ENCODE measurements at places on chromosomes 3 and 15.

DNA sequence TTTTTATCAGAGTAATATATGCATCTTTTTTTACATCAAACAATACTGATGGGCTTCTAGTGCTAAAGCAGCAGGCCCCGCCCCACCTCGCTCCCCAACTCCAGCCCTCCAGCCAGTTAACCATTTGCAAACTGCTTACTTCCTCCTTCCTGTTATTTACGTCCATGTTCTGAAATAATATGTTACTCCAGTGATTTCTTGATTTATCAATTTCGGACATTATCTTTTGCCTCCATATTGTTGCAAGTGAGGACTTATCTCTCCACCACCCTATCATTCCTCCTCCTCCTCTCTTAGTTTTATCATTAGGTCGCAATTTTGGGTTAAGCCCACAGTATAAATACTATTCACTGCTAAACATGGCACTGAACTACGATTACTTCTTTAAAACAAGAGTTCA lies 39.5 kb downstream of the ZNF710 start:
- DNase-seq: no peak

DNA sequence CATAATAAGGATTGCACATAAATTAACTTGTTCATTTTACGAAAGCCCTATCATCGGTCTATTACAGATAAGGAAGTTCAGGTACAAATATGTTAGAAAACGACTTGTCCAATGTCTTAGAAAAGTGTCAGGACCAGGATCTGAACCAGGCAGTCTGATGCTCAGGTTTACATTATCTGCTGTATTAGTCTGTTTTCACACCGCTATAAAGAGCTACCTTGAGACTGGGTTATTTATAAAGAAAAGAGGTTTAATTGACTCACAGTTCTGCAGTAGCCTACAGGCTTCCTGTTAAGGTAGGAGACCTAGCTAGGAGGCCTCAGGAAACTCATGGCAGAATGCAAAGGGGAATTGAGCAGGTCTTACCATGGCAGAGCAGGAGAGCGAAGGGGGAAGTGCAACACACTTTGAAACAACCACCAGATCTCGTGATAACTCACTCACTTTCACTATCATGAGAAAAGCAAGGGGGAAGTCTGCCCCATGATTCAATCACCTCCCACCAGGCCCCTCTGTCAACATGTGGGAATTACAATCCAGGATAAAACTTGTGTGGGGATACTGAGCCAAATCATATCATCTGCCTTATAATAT lies 45.8 kb upstream of the GOLIM4 start:
- no peak for DNase-seq

DNA sequence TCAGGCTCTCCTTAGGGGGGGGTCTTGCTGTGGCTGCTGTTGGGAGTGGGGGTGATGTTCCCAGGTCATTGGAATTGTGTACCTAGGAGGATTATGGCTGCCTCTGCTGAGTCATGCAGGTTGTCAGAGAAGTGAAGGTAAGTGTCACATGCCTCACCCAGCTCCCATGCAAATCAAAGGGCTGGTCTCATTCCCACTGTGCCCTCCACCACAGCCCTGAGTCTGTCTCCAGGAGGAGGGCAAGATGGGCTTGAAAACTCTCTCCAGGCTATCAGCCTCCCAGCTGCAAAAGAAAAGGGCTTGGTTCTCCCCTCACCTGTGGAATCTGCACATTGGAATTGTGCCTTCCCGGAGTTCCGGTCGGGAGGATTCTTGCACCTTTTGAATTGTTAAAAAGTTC lies 580.5 kb downstream of the NSUN3 start:
- DNase-seq: no peak

DNA sequence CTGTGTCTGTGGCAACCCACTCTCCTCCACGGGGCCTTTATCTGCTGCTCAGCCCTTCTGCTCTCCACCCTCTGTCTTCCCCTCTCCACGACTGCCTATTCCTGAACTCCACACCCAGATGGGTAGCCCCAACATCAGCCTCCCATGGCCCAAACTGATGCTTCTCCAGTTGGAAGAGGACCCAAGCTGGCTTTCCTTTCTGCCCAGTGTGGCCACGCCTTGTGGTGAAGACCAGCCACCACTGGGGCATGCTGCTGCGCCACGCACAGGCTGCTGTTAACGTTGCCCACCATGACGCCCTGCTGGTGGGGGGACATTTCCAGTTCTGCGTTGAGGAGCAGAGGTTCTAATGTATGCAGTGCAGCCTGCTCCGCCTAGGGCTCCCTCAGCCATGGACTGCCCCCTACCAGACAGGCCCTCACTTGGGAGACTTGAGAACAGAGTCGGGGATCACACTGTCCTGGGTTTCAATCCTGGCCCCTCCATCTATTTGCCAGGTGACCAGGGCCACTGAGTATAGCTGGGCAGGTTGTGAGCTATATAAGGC lies 26.9 kb downstream of the CFAP100 start:
- DNase-seq: no peak

DNA sequence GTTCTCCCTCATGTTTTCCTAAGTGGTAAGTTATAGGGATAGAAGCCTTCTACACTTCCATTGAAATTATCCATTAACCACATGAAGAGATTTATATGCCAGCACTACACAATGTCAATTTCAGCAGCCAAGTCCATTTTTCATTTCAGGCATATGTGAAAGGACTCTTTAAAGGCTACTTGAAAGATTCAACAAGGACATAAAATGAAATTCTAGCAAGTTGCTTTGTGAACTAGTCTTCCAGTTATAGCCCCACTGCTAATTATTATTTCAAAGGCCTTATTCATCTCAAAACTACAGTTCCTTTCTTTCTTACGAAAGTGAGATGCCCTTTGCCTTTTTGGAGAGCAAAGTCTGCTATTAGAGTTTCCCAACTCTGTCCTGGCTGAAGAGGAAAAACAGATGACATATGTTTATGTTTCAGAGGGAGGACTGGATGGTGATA lies 66.0 kb upstream of the SLC2A2 start:
- no peak for DNase-seq

- no peak for DNase-seq
Observed at GRCh38 chr3:122912772-122913538, 114.6 kb downstream of the SEMA5B start.

DNA sequence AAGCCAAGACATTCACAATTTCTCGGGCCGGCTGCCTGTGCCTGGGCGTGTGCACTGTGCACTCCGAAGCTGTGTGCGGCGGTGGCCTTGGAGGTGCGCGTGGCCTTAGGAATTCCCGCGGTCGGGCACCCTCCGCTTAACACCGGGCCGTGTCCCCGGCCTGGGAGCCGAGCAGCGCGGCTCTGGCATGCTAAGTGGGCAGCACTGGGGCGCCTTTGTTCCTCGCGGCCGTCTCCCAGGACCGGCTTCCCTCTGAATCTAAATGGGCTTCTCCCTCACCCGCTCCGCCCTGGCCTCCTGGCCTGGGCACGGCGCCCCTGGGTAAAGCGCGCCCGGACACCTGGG lies 498 bp upstream of the ARNT2 start:
- DNase-seq: no peak

- no peak for DNase-seq
Observed at GRCh38 chr3:51739110-51739509, 32.2 kb downstream of the GRM2 start.

- DNase-seq: no peak
Observed at GRCh38 chr15:80431635-80432344, 27.6 kb downstream of the ARNT2 start.

DNA sequence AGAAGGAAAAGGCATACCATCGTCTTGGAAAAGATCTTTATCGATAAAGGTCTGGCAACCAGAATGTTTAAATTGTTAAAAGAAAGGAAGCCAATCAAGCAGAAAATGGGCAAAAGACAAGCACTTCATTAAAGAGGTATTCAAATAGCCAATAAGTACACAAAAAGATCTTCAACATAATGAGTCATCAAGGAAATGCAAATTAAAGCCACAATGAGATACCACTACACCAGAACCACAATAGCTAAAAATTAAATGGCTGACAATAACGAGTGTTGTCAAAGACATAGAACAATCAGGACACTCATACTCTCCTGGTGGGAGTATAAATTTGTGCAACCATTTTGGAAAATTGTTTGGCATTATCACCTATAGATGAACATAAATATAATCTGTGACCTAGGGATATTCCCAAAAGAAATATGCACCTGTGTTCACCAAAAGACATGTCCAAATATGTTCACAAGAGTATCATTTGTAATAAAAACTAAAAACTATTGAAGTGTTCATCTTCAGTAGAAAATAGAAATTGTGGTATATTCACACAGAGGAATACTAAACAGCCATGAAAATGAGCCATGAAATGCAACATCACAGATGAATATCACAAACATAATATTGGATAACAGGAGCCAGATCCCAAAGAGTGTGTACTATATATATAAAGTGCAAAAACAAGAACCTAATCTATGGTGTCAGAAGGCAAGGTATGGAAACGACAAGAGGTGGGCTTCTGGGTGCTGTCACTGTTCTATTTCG lies 14.4 kb upstream of the BTBD1 start:
- DNase-seq: no peak

DNA sequence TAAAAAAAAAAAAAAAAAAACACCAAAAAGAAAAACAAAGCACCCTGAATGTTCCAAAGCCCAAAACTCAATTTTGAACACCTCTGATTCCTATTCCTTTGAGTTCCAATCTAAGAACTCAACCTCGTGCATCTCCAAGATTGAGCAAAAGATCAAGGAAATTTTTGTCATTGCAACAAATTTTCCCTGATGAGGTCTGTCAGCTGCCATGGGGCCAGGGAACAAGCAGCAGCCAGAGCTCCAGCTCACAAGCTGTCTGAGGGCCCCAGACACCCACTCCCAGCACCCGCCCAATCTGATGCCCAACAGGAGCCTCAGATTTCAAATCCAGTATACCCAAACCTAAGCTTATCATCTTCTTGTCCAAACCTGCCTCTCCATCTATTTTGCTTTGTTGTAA lies 87.6 kb upstream of the ACP3 start:
- DNase-seq: no peak

- no peak for DNase-seq
Observed at GRCh38 chr3:48990636-48991469, 812 bp downstream of the P4HTM start.

GRCh38 chr3:4416961-4417360 lies 50.1 kb downstream of the SUMF1 start:
- no peak for DNase-seq
